T-helper 22 cell (primary cell): ENCODE measurements at places on chromosomes 7 and 10.

GRCh38 chr10:46220187-46220586 lies 66.6 kb upstream of the ANTXRL start:
- no peak for DNase-seq

GRCh38 chr7:134473861-134474291 lies 15.0 kb upstream of the AKR1B1 start:
- DNase-seq, result no peak

DNA sequence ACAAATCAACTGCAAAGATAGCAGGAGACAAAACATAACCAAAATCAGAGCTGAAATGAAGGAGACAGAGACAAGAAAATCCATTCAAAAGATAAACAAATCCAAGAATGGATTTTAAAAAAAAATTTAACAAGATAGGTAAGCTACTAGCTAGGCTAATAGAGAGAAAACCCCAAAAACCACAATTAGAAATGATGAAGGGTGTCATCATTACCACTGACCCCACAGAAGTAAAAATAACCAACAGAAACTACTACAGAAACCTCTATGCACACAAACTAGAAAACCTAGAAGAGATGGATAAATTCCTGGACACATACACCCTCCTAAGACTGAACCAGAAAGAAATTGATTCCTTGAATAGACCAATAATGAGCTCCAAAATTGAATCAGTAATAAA lies 117.6 kb downstream of the DNAJC1 start:
- no peak for DNase-seq

GRCh38 chr7:23956772-23957576 lies 247.0 kb downstream of the STK31 start:
- no peak for DNase-seq

- DNase-seq, result no peak
Observed at GRCh38 chr10:16986406-16987205, 143.0 kb downstream of the CUBN start.

GRCh38 chr10:32338262-32338661 lies 8.7 kb downstream of the EPC1 start:
- DNase-seq, result no peak

DNA sequence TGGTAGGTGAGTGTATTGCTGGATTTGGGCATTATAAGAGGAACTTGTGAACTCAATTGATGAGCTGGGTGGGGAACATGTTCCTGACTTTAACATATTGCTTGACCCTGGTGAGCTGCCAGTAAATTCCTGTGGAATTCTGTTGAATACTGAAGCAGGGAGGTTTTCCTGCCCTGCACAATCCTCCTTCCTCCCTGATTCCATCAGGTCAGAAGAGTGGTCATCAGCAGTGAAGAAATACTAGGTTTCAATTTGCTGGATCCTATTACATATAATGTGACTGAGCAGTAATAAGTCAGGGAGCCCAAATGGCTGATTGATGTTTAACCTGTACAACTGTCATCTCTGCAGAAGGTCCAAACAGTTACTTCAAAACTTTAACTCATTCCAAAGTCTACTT lies 581.2 kb downstream of the SUGCT start:
- DNase-seq, result no peak

DNA sequence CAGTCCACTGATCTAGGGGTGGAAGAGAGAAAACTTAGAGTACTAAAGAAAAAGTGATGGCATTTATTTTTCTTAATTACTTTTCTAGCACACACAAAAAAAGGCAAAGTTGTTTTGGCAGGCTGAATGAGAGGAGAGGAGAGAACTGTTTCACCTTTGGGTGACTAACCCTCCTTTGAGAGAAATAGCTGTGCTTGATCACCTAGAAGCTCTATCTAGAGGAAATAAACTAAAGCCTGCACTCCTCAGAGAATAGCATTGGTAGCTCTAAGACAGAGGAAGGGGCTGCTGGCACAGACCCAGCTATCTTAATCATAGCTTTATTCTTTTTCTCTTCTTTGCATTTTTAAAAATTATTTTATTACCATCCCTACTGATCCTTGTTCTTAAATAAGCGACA lies 6.3 kb downstream of the TMEM243 start:
- no peak for DNase-seq

DNA sequence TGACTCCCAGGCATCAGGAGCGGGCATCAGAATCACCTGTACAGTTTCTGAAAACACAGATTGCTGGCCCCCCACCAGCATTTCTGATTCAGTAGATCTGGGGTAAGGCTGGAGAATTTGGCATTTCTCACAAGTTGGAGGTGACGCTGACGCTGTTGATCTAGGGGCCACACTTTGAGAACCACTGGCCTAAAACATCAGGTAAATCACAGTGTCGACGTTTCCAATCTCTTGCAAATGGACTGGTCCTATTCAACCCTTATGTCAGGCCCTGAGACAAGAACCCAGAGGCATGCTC lies 564.0 kb downstream of the KCNMA1 start:
- DNase-seq, result no peak

- DNase-seq, result no peak
Observed at GRCh38 chr10:124963866-124964720, 22.2 kb downstream of the ZRANB1 start.

- DNase-seq, result no peak
Observed at GRCh38 chr10:48640326-48640725, 35.5 kb upstream of the ARHGAP22 start.

DNA sequence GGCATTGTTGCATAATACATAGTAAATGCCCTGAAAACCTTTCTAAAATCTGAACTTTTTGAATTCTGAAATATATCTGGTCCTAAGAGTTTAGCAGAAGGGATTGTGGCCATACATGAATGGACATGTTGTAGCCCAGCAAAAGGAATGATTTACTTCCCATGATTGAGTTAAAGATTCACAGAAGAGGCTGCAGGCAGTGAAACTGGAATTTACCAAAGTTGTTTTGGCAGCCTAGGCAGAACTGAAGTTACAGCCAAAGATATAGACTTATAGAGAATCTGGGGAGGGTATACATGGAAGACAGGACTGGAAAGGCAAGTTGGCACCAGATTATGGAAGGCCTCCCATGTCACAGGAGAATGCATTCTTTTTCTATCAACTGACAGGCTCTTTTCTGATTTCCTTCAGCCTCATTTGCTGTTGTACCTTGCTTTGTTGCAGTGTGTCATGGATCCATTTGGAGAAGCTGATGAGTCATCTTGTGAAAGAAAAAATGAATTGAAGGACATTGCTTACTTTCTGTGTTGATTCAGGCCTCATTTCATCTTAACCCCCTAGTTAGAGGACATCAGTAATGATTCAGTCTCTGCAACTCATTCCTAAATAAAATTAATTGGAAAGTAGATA lies 356.2 kb upstream of the LRGUK start:
- no peak for DNase-seq

DNA sequence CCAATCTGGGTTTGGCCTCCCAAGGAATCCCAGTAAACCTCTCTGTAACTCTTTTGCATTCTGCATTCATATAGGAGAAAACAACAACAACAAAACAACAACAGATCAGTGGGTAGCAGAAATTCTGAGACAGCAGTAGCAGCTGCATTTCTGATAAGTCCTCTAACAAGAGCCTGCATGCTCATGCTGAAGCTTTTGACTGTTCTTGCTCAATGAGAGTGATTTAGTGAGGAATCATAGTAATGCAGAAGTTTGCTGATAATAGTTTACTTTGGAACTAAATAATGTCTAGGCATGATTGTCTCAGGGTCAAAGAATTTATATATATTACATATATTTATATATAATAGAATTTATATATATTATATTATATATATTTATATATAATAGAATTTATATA lies 35.2 kb downstream of the BMPER start:
- no peak for DNase-seq

GRCh38 chr10:35639728-35640401 lies 2.2 kb downstream of the FZD8 start:
- DNase-seq, result no peak
